ENCODE measurements at places on chromosomes 6 and 20. TPM values are rescaled to one million over a fixed set of nuclear protein-coding genes. Genes with fewer than 3 reads are reported as not detected.

ZFP57 gene
- total RNA-seq = not detected

GRCh38 chr6:34149452-34149810 is 3.5 kb upstream of the GRM4 start:
- DNase-seq = no peak

DNA sequence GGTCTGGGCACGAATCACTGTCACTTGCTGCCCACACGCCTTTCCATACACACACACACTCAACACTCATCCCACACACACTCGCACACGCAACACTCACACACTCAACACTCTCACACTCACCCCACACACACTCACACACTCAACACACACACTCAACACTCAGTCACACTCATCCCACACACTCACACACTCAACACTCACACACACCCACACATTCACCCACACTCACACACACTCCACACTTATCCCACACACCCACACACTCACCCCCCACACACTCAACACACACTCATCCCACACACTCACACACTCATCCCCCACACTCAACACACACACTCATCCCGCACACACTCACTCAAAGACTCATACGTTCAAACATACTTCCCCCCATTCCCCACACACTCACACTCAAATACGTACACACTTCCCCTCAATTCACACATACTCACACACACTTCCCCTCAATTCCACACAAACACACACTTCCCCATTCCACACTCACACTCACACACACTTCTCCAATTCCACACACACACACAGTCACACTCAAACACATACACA is 9.0 kb upstream of the HRH3 start:
- DNase-seq = no peak

FAM83B gene
- 0.04 TPM for total RNA-seq

GRCh38 chr6:132714160-132714559 is 305 bp upstream of the VNN1 start:
- no peak for DNase-seq

KIAA0408 gene
- not detected for total RNA-seq

DNA sequence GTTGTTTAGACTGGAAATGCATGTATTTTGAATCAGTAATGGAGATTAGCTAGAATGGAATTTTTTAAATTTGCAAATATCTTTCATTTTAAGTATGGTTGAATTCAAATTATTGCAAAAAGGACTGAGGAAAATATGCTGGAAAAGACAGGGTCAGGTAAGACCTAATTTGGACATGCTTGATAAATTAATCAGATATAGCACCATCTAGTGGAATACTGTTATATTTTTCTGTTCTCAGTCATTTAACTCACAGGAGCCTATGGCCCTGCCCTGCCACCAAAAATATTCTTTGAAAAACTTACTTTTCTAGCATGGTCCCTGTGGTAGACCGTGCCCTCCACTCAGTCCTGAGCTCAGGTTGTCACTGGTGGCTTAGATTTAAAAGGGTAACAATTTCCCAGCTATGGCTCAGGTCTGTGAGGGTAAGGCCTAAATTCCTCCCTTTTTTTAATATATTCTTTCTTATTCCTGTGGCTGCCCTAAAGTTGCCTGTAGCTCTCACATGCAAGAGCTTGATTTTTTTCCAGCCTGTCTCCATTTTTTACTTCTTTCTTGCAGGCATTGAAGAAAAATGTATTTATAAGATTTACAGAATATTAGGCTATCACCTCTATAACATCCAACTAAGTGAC is 25.3 kb upstream of the KIAA1586 start:
- no peak for DNase-seq

GRCh38 chr20:8244637-8245036 is 112.6 kb downstream of the PLCB1 start:
- DNase-seq = peak; percentile 57

GRCh38 chr6:38086346-38086745 is 266.8 kb downstream of the ZFAND3 start:
- DNase-seq = no peak

DNA sequence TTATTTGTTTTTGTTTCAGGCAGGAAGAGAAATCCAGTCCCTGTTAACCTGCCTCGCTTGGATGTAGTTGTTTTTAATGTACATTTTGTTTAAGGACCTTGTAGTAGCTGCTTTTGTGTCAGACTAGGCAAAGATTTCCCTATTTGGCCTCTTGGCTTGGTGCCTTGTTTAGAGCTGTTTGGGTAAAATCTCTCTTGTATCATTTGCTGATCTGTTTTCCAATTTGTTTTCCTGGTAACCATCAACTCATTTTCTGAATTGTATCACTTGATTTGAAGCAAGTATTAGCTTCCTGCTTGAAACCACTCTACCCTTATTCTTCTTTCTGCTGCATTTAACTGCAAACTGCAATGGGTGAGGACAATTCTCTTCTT is 160.7 kb downstream of the ZFAND3 start:
- DNase-seq = no peak

OR2H2 gene
- not detected for total RNA-seq

BMP2 gene
- 16.1 TPM for total RNA-seq

GRCh38 chr6:168988801-168989200 is 264.8 kb downstream of the THBS2 start:
- DNase-seq = no peak

C20orf141 gene
- total RNA-seq = not detected

KDM1B gene
- total RNA-seq = 8.3 TPM

- DNase-seq = peak; percentile 80
Measured at GRCh38 chr20:23143098-23143497, 57.0 kb upstream of the CD93 start.

DNA sequence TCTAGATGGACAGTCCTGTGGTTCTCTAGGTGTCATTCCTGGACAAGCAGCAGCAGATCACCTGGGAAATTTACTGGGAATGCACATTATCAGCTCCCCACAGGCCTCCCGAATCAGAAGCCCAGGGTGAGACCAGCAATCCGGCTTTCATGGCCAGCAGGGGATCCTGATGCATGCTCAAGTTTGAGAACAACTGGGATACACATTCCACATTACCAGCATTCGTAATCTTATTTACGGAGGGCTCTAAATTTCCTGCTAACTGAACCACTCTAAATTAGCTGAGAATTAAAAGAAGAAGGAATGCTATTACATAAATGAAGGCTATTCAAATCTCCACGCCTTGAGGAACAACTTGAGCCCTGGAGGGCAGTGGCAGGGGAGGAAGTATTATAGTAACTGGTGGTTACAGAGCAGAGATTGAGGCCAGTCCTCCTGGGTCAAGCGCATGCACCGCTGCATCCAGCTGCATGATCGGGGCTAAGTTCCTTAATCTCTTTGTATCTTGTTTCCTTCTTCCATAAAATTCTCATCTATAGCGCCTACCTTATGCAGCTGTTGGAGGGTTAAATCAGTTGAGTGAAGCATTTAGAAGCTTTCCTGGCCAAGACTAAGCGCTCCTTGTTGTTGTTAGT is 403.7 kb downstream of the CDH26 start:
- no peak for DNase-seq

MRPS10 gene
- 65.6 TPM for total RNA-seq

GRCh38 chr6:72784581-72784980 is 162.7 kb downstream of the KCNQ5 start:
- DNase-seq = no peak

DNA sequence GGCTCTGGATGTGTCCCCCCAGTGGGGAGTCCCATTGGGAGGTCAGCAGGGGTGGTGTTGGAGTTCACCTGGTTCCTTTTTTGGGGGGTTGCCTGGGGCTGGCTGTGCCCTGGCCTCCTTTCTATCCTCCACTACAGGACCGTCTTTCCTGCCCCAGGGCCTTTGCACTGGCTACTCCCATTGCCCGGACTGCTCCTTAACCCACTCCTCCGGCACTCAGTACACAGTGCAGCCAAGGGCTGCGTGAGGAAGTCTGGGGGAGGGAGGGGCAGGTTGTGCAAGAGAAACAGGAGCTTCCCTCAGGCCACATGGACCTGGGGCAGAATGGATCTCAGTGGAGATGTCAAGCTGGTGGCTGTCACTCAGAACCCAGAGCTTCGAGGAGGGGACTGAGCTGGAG is 429.3 kb upstream of the SULF2 start:
- no peak for DNase-seq
